Activated T-cell treated with anti-CD3 and anti-CD28 coated beads, Interleukin-2, amount 50 U/mL, for 72 hours (primary cell): ENCODE measurements at places on chromosomes 11 and 22. TPM values are rescaled to one million over a fixed set of nuclear protein-coding genes. Genes with fewer than 3 reads are reported as not detected.
A peak's percentile ranks its signal among the peaks of the same experiment; 100 is the strongest.

GRCh38 chr11:66181632-66182315 is 86.7 kb upstream of the RAB1B start:
- no peak overlapping the region for H3K4me3 ChIP-seq
- DNase-seq, result no peak
- H3K27me3 ChIP-seq, result no peaks in the 10 kb centered on the region
- peaks cover 1% of the 10 kb centered on the region for H3K36me3 ChIP-seq
- peaks cover 38% of the 10 kb centered on the region for H3K4me1 ChIP-seq

The NCR3LG1 gene
- 1.3 TPM for total RNA-seq

The HTR3B gene
- not detected for total RNA-seq

The PRG2 gene
- total RNA-seq, result 3.9 TPM

- H3K4me1 ChIP-seq, result no peaks in the 10 kb centered on the region
- DNase-seq, result no peak
- no peak overlapping the region for H3K27ac ChIP-seq
- H3K4me3 ChIP-seq, result no peak overlapping the region
These were observed 25.6 kb downstream of the MN1 start for GRCh38 chr22:27775758-27776649.

DNA sequence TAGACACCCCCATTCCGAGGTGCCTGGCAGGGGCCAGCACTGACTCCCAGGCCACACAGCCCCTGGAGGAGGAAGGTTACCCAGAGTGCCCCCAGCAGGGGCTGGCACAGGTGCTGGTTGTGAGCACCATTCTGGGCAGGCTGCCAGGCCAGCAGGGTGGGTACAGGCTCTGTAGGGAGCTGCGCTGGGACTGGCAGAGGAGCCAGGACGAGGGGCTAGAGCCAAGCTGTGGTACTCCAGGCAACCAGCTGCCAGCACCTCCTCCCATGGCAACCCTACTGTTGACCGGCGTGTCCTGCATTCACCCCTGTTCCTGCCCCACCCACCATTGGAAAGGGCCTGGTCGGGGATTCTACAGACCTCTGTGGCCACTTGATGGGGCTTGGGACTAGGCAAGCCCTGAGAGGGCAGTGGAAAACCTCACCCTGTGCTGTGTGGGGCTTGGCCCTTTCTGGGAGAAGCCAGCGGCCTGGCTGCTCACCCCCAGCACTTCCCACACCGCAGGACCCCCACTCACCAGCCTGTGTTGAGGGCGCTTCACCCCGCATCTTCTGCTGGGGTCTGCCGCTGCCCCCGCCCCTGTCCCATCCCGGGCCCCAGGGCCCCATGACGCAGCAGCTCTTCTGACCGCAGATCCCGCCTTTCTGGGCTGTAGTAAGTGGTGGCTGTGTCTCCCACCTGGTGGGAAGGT is 1.9 kb downstream of the CLDN5 start:
- H3K27ac ChIP-seq, result no peak overlapping the region
- peak overlapping the region; percentile 78 for H3K4me3 ChIP-seq
- peaks cover 2% of the 10 kb centered on the region for H3K36me3 ChIP-seq
- DNase-seq, result no peak
- H3K4me1 ChIP-seq, result peaks cover 17% of the 10 kb centered on the region
- peaks cover 22% of the 10 kb centered on the region for H3K27me3 ChIP-seq

DNA sequence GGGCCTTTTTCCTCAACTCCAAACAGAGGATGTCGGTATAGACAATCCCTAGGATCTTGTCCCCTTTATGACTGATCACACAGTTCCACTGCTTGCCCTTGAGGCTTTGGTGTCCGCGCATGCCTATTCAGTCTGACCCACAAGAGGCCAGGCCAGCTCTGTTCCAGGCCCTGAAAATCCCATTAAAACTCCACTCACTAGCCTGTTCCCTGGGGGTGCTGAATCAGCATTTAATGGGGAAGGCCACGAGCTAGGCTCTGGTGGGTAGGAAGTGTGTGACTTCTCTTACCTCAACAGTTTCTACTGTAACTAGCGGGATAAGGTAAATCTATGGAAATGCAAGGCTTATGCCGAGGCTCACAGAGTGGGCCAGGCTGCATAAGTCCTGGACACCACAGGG is 117.7 kb downstream of the PTPRJ start:
- no peak overlapping the region for H3K27ac ChIP-seq
- DNase-seq, result no peak
- no peaks in the 10 kb centered on the region for H3K27me3 ChIP-seq
- peaks cover 2% of the 10 kb centered on the region for H3K36me3 ChIP-seq
- no peak overlapping the region for H3K4me3 ChIP-seq

GRCh38 chr11:47345890-47346563 is 6.5 kb downstream of the MYBPC3 start:
- DNase-seq, result no peak
- no peaks in the 10 kb centered on the region for H3K36me3 ChIP-seq
- no peaks in the 10 kb centered on the region for H3K4me1 ChIP-seq
- H3K4me3 ChIP-seq, result no peak overlapping the region

The SLC22A8 gene
- total RNA-seq, result not detected

DNA sequence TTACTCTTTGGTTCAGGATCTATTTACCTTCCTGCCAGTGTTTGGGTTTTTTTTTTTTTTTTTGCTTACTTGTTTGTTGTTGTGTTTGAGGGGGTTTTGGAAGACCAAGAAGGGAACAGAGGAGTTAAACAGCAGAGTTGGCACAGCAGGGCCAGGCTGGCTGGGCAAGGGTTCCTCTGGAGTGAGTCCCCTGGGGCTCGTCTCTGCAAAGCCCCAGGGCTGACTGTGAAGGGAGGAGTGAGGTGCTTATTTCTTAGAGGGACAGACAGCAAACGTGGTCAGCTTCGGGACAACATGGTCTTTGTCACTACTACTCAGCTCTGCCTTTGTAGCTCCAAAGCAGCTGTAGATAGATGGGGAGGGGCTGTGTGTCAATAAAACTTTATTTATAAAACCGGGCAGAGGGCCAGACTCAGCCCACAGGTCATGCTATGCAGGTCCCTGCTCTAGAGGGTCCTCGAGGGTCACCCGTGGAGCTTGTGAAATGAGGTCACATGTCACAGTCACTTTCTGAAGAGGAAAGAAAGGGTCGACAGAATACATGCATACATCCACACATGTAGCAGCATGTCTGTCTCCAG is 1404.7 kb downstream of the BRD1 start:
- no peak for DNase-seq
- H3K36me3 ChIP-seq, result no peaks in the 10 kb centered on the region
- H3K4me3 ChIP-seq, result no peak overlapping the region
- H3K27ac ChIP-seq, result no peak overlapping the region

The CHEK1 gene
- total RNA-seq, result 180 TPM

- H3K4me1 ChIP-seq, result peaks cover 27% of the 10 kb centered on the region
- no peak for DNase-seq
- no peak overlapping the region for H3K4me3 ChIP-seq
These were observed 5.3 kb upstream of the KMT2A start for GRCh38 chr11:118430956-118431355.

DNA sequence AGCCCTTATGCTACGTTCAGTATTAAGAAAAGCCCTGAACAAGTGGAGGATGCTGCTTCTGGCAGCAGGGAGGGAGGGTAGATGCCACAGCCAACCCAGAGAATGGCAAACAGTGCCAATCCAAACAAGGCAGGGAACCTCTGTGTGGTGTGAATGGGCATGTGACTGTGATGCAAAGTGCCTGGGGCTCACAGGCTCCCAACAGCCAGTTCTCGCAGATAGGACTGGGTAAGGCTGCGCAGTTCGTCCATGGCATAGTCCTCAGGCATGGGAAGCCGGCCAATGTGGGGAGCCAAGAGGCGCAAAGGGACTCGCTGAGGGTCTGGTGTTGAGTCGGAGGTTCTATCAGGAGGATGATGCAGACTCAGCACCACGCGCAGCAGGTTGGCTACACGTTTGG is 4.8 kb upstream of the CHRNA10 start:
- H3K4me1 ChIP-seq, result no peaks in the 10 kb centered on the region
- H3K36me3 ChIP-seq, result peaks cover 14% of the 10 kb centered on the region
- DNase-seq, result no peak
- H3K27ac ChIP-seq, result peak overlapping the region; percentile 79
- H3K4me3 ChIP-seq, result no peak overlapping the region

The OR4C11 gene
- total RNA-seq, result not detected

- H3K27ac ChIP-seq, result peak overlapping the region; percentile 89
- no peak for DNase-seq
- H3K4me3 ChIP-seq, result peak overlapping the region; percentile 68
- peaks cover 16% of the 10 kb centered on the region for H3K36me3 ChIP-seq
- H3K27me3 ChIP-seq, result no peaks in the 10 kb centered on the region
- H3K4me1 ChIP-seq, result peaks cover 92% of the 10 kb centered on the region
These were observed 113.5 kb downstream of the MAML2 start for GRCh38 chr11:96229354-96229977.

The MICALL1 gene
- 21.6 TPM for total RNA-seq

The GTSE1 gene
- total RNA-seq, result 54.2 TPM

GRCh38 chr11:130945896-130946295 is 29.6 kb upstream of the SNX19 start:
- DNase-seq, result no peak
- H3K36me3 ChIP-seq, result no peaks in the 10 kb centered on the region
- H3K4me3 ChIP-seq, result no peak overlapping the region

The ASPHD2 gene
- total RNA-seq, result 14.6 TPM

The LIPT2 gene
- total RNA-seq, result 4.3 TPM

The GAL3ST1 gene
- total RNA-seq, result 1.7 TPM

GRCh38 chr22:36360011-36360410 is 27.8 kb downstream of the MYH9 start:
- H3K36me3 ChIP-seq, result peaks cover 22% of the 10 kb centered on the region
- DNase-seq, result no peak
- H3K27ac ChIP-seq, result peak overlapping the region; percentile 91
- H3K4me3 ChIP-seq, result peak overlapping the region; percentile 76

The CARNS1 gene
- 3.8 TPM for total RNA-seq

DNA sequence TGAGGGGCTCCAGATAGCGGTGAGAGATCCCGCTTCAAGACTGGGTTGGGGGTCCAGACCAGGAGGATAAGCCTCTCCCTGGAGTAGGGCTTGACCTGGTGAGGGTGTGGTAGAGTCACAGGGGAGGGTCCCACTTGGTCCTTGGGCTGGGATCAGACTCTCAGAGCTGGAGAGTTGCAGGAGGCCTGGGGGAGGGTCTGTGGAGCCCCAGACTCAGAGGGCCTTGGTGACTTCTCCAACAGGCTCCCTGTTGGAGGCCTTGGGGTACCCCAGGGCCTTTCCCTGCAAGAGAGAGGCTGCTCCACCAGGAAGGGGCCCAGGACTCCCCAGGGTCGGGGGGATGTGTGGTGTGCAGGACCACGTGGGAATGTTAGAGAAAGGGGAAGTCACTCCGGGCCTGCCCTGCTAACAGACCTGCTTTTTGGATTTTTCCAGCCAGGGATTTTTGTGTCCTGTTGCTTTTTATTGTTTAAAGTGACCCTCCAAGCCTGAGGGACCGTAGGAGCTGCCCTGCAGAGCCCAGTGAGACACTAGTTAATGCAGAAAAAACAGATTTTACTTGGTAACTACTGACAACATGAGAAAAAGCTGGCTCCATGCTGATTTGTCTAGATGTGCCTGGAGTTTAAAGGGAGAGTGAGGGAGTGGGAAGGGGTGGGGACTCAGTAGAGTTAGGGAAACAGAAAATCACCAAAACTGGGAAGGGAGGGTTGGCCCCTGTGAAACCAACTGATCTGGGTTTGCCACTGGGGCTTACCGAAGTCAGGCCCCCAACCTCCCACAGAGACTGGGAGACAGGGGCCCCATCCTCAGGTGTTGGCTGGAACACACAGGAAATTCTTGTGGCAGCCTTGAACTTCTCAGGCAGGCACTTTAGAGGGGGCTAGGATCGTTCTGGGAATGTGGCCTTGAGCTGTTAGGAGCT is 801 bp upstream of the TXNRD2 start:
- H3K36me3 ChIP-seq, result peaks cover 3% of the 10 kb centered on the region
- H3K27ac ChIP-seq, result peak overlapping the region; percentile 98
- peak overlapping the region; percentile 97 for H3K4me3 ChIP-seq
- H3K4me1 ChIP-seq, result peaks cover 43% of the 10 kb centered on the region

The CDC42BPG gene
- 1.1 TPM for total RNA-seq

GRCh38 chr11:106879832-106880546 is 138.3 kb downstream of the GUCY1A2 start:
- H3K27me3 ChIP-seq, result no peaks in the 10 kb centered on the region
- DNase-seq, result no peak
- H3K4me3 ChIP-seq, result no peak overlapping the region
- no peaks in the 10 kb centered on the region for H3K36me3 ChIP-seq
- H3K27ac ChIP-seq, result no peak overlapping the region

DNA sequence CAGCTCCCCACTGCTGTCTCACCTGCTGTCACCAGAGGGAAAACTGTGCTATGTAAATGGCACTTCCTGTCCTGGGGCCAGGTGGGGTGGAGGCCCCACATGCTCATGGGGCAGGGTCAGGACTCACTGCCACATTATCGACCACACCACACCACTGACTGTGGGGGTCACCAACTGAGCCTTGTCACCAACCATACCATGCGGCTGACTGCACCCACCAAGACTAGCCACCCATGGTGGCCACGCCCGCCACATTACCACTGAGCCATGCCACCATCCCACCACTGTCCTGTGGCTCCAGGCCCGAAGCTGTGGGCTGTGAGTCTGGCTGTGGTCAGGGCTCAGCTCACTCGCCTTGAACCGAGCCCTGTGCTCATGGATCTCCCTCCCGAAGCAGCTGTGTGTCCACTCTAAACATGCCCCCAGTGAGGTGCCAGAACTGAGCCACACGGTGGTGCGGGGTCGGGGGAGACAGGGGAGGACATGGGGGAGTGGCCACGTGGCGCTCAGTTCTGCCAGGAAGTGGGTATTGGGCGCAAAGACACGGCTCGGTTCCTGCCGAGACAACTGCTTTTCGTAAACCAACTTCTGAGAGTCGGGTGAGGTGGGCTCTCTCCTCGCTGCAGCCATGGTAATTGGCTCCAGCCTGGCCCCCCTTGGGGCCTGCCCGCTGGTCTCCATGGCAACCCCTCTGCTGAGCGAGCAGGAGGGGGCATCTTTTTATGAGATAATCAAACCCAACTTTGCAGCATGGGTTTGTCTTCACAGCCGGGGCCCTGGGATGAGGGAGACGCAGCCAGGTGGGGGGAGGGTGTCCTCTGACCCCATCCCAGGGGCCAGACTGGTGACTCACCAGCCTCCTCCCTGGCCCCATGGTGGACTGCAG is 23.2 kb downstream of the RTN4R start:
- H3K4me1 ChIP-seq, result peaks cover 39% of the 10 kb centered on the region
- no peaks in the 10 kb centered on the region for H3K36me3 ChIP-seq
- H3K27ac ChIP-seq, result peak overlapping the region; percentile 66
- peak overlapping the region; percentile 52 for H3K4me3 ChIP-seq

The GAL3ST3 gene
- total RNA-seq, result 0.42 TPM

DNA sequence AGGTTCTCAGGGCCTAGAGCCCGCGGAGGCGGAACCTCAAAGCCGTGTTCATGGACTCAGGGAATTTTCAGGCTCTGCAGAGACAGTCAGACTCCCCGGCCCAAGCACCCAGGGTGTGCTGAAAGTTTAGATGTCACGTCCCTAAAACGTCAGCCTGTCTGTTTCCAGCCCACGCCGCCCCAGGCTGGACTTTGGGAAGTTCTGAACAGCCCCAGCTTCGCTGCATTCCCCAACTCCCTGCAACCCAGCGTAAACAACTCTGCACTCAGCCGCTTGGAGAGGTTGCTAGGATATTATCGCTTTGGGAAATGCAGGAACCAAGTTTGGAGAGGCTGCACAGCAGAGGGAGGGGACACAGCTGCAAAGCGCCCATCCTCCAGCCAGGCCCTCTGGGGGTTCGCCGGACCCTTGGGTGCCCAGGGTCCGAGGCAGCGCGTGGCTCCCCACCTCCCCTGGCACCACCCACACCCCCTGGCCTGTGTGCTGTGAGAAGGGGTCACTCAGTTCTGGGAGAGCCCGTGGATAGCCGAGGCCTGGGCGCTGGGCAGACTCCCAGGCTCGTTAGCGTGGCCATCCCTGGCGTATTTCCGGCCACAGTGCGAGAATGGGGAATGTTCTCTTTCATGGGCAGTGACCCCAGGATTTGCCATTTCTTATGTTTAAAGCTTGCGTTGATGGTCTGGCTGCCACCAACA is 120.5 kb upstream of the FGF3 start:
- no peak overlapping the region for H3K27ac ChIP-seq
- H3K36me3 ChIP-seq, result no peaks in the 10 kb centered on the region
- peaks cover 7% of the 10 kb centered on the region for H3K27me3 ChIP-seq
- no peak overlapping the region for H3K4me3 ChIP-seq
- H3K4me1 ChIP-seq, result no peaks in the 10 kb centered on the region
